ENCODE measurements at places on chromosomes 6 and 20.

DNA sequence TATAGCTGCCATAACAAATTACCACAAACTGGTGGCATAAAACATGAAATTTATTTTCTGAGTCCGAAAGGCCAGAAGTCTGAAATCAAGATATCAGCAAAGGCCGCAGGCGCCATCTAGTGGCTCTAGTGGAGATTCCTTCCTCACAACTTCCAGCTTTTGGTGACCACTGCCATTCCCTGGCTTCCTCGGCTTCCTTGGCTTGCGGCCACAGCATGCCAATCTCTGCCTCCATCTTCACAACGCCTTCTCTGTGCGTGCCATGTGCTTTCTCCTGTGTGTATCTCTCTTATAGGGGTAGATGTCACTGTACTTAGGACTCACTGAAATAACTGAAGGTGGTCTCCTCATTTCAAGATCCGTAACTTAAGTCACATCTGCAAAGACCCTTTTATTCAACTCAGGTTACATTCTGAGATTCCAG lies 5.4 kb upstream of the PLAGL1 start:
- DNase-seq, result peak; percentile 95

DNA sequence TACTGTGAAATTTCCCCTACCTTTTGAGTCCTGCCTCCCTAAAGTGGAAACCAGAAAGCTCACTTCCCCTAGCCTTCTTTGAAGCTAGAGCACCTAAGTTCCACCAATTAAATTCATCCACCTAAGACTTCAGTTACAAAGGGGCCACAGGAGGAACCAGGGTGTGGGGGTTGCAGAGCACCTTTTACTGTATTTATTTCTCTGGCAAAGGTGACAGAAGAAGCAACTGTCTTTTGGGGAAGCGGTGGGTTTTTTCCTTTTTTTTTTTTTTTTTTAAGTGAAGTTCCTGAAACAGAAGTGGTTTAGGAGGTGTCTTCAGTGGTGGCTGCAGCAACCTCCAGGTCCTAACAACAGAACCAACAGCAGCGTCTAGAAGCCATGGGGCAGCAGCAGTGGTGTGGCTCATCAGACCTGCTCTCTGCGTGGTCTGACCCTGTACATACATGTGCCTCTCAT lies 13.1 kb downstream of the PSMB9 start:
- no peak for DNase-seq

- no peak for DNase-seq
Measured at GRCh38 chr6:41335943-41336342, 535 bp downstream of the NCR2 start.

DNA sequence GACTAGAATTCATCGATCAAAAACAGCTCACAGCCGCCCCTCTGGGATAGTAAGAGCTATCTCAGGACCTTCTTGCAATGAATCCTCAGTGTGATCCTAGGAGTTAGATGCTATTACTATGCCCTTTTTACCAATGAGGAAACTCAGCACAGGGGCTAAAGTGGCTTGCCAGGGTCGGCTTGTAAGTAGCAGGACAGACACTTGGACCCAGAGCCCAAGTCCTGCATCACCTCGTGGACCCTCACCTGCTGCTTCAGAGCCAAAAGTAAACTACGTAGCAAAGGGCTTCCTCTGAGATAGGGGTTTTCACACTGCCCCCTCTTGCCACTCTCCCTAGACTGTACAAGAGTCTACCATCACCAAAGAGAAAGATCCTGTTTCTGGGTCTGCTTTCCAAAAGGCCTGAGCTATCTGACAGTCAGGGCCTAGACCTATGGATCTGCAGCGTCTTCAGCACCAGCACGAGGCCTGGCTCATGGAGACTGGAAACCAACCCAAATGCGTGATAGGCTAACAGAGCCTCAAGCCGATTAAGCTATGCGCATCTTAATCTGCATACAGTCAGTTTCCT lies 172.3 kb downstream of the ANKRD60 start:
- DNase-seq, result no peak

DNA sequence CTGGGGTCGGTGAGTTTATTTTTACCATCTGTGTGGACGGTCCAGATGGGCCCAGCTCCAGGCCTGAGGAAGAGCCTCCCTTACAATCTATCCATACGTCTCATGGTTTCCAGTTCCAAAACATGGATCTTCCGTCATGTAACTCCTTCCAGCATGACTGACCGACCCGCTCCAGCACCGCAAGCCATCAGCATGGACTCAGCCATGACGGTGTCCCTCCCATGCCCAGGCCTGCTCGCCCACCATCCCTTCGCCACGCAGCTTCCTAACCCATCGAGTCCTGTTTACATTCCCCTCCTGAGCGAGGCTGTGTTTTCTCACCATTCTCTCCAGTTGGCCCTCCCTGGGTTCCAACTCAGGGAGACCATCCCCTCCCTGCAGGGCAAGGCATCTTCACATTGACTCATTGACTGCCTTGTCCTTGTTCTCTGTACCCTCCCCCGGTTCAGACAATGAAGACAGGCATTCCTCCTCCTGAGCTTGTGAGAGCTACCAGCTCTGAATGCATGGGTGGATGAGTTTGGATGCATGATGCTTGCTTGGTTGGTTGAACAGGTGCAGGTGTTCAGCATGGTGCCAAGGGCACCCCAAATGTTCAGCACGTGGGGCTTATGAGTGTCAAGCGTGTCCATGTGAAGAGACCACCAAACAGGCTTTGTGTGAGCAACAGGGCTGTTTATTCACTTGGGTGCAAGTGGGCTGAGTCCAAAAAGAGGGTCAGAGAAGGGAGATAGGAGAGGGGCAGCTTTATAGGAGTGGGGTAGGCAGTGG lies 235.8 kb downstream of the SMOC2 start:
- DNase-seq, result no peak

- DNase-seq, result no peak
Measured at GRCh38 chr6:5337573-5337972, 76.3 kb downstream of the FARS2 start.

DNA sequence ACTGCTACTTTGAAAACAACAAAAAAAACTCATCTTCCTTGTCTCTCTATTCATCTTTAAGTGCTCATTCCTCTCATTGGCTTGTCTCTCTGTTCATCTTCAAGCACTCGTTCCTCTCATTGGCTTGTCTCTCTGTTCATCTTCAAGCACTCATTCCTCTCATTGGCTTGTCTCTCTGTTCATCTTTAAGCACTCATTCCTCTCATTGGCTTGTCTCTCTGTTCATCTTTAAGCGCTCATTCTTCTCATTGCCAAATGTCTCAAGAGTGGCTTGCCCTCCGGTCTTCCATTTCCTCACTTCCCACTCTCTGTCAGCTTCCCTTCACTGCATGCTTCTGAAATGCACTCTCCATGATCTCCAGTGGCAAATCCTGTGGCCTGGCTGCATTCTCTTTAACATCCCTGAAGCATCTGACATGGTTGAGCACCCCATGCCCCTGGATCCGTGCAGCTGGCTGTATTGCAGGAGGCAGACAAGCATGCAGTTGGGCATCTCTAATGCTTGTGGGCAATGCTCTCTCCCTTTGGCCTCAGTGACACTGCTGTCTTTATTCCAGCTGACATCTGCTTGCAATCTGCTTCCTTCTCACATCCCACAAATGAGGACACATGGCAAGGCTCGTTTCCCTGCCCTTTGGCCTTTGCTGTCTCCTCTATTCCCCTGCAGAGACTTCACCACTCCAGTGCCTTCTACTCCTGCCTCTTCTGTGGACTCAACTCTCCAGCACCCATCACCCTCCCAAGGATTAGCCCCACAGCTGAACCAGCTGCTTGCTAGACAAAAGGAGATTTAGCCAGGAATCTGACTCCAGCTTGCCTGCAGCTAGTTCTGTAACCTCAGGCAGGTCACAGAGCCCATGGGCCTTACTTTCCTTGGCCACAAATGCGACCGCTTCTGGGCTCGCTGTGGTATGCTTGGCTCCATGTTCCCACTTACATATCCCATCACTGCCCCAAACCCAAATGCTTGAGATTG lies 143.2 kb upstream of the SNX9 start:
- no peak for DNase-seq

Data from tongue (tissue), 3 donors.